ENCODE measurements at places on chromosomes 6 and 20.

- no peaks in the 10 kb centered on the region for H3K27me3 ChIP-seq
- H3K27ac ChIP-seq, result no peak overlapping the region
- H3K4me1 ChIP-seq, result no peaks in the 10 kb centered on the region
- no peak for DNase-seq
Measured at GRCh38 chr6:112501705-112502104, 154.6 kb downstream of the RFPL4B start.

DNA sequence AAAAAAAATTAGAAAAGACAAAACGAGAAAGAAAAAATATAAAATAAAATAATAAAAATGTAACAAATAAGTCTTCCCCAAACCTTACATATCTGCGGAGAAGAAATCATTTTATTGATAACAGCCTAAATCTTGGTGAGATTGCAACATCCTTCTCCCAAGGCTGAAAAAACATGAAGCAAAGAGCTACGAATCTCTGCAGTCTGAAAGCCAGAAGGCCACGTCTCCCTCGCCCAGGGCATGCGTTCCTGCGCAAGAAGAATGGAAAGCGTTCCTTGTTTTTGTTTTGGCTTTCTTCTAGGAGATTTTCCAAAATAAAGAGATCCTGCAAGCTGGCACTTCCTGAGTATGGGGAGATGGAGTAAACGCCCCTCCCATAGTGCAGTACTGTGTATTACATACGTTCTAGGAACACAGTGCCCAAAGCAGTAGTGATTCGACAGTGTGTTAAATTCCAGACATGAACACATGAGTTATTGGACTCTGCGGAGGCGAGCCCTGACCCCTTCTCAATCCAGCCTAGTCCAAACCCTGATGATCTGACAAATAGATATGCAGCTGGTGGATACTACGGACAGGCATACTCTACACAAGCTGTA, 126.7 kb upstream of the RREB1 start:
- H3K27ac ChIP-seq, result no peak overlapping the region
- H3K4me1 ChIP-seq, result no peaks in the 10 kb centered on the region
- H3K27me3 ChIP-seq, result peaks cover 7% of the 10 kb centered on the region
- H3K36me3 ChIP-seq, result no peaks in the 10 kb centered on the region
- no peak overlapping the region for H3K4me3 ChIP-seq

GRCh38 chr6:138416206-138416605, 12.2 kb downstream of the HEBP2 start:
- H3K4me3 ChIP-seq, result no peak overlapping the region
- peaks cover 12% of the 10 kb centered on the region for H3K36me3 ChIP-seq
- H3K27me3 ChIP-seq, result no peaks in the 10 kb centered on the region
- H3K4me1 ChIP-seq, result peaks cover 22% of the 10 kb centered on the region

- H3K36me3 ChIP-seq, result peaks cover 7% of the 10 kb centered on the region
- peaks cover 10% of the 10 kb centered on the region for H3K4me1 ChIP-seq
- DNase-seq, result no peak
- H3K27ac ChIP-seq, result peak overlapping the region; percentile 13
- H3K4me3 ChIP-seq, result no peak overlapping the region
Measured at GRCh38 chr6:125899726-125900182, 56.8 kb upstream of the HINT3 start.

DNA sequence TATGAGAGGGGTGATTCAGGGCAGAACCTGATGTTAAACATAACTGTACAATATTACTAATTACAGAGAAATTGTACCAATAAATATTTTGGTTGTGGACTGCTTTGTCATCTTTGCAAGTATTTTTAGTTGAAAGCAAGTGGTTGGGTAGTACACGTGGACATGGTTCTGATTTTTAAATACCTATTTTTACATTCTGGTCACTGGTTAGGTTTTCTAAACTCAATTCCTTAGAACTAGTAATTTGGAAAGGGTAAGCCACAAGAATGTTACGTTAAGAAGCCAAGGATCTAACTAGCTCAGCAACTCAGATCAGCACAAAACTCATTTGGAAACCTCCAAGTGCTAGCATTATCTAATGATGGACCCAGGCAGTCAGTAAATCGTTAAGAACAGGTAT, 2.7 kb downstream of the EPB41L2 start:
- DNase-seq, result no peak
- H3K27me3 ChIP-seq, result peaks cover 13% of the 10 kb centered on the region
- no peak overlapping the region for H3K4me3 ChIP-seq
- peaks cover 25% of the 10 kb centered on the region for H3K4me1 ChIP-seq

GRCh38 chr6:144544266-144544830, 259.2 kb downstream of the UTRN start:
- H3K27me3 ChIP-seq, result no peaks in the 10 kb centered on the region
- DNase-seq, result peak; percentile 26
- peaks cover 18% of the 10 kb centered on the region for H3K4me1 ChIP-seq
- peaks cover 10% of the 10 kb centered on the region for H3K36me3 ChIP-seq
